ENCODE measurements at places on chromosomes 2 and 18.

DNA sequence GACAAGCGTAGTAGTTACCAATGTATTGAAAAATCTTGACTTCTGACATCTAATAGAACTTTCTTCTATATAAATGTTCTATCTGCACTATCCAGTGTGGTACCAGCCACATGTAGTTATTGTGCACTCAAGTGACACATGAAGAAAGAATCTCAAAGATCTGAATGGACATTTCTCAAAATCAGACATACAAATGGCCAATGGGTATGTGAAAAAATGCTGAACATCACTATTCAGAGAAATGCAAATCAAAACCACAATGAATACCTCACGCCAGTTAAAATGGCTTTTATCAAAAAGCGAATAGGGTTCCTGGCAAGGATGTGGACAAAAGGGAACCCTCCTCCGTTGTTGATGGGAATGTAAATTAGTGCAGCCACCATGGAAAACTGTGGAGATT is 37.5 kb upstream of the SMCHD1 start:
- peak; percentile 51 for DNase-seq

GRCh38 chr2:195395362-195395761 is 261.7 kb upstream of the SLC39A10 start:
- peak; percentile 8 for DNase-seq

GRCh38 chr2:231672617-231673347 is 35.5 kb upstream of the PTMA start:
- peak; percentile 79 for DNase-seq

GRCh38 chr2:127176371-127177311 is 43.5 kb downstream of the CYP27C1 start:
- DNase-seq = peak; percentile 66

DNA sequence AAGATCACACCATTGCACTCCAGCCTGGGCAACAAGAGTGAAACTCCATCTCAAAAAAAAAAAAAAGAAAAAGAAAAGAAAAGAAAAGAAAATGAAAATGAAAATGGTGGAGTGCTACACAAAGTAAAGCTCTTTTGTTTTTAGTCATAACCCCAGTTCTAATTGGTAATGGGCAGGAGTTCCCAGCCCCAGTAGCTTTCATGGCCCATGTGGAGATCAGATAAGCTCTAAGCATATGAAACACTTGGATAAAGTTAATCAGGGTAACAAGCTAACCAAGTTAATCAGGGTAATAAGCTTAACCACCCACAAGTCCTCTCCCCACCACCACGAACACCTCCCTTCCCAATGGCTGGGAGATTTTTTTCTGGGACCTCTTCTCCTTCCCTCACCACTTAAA is 240.8 kb downstream of the BCL11A start:
- DNase-seq = no peak

DNA sequence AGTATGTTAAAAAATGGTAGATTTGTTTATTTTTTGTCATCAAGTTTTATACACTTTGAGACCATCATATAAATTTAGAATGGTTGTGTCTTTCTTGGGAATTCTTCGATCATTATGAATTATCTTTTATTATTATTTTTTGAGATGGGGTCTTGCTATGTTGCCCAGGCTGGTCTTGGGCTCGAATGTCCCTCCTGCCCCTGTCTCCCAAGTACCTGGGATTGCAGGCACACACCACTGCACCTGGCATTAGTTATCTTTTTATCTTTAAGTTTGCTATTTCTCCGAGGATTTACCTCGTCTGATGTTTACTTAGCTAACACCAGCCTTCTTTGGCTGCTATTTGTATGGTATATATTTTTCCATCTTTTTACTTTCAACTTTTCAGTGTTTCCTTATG is 100.0 kb downstream of the BIRC6 start:
- DNase-seq = no peak
